ENCODE measurements at places on chromosomes 5 and 9.

DNA sequence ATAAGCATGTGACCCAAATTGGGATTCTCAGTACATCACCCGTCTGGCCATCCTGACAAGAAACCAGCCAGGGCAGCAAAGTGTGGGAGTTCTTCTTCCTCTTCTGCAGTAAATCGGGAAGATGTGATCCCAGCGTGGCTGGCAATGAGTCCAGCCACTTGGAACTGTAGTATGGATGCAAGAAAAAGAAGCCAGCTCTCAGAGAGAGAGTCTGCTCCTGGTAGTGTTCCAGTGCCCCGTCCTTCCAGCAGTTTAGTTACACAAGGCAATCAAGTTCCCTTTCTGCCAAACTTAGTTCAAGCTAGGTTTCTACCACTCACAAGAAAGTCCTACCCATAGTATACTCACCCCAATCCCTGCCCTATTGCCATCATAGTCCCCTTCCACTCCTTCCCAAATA lies 65.6 kb downstream of the CDK5RAP2 start:
- DNase-seq, result no peak

DNA sequence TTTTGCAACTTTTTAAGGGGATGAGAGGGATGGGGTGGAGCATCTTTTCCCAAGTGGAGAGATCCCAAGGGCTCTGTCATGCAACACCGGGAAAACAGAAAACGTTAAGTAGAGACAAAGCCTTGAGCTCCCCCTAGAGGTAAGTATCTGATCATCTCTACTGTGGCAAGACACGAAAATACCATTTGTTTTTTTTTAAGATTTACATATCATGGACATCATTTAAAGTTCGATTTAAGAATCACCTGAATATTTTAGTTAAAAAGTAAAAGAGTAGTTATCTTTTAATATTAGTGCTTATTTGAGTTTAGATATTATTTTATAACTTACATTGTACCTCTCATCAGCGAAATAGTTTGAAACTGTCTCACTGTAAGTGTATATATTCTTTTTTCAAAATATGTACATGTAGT lies 200.4 kb downstream of the LRRC70 start:
- no peak for DNase-seq

GRCh38 chr9:37512437-37512836 lies 26.7 kb downstream of the POLR1E start:
- no peak for DNase-seq

DNA sequence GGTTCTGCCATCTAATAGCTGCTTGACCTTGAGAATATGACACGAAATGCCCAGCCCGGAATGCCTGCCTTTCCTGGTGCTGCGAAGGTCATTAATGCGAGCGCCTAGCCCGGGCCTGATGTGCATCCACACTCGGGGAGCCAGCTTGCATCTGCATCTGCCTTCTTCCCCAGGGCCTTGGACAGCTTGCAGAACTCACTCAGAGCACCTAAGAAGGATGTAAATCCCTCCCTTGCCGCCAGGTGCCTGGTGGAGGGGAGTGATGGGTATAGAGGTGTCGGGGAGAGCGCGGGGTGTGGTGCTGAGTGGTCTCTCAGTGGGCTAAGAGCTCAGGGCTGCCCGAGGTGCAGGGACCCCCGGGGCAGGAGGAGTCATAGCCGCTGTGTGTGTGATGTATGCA lies 127.2 kb downstream of the MRPL36 start:
- DNase-seq, result no peak

DNA sequence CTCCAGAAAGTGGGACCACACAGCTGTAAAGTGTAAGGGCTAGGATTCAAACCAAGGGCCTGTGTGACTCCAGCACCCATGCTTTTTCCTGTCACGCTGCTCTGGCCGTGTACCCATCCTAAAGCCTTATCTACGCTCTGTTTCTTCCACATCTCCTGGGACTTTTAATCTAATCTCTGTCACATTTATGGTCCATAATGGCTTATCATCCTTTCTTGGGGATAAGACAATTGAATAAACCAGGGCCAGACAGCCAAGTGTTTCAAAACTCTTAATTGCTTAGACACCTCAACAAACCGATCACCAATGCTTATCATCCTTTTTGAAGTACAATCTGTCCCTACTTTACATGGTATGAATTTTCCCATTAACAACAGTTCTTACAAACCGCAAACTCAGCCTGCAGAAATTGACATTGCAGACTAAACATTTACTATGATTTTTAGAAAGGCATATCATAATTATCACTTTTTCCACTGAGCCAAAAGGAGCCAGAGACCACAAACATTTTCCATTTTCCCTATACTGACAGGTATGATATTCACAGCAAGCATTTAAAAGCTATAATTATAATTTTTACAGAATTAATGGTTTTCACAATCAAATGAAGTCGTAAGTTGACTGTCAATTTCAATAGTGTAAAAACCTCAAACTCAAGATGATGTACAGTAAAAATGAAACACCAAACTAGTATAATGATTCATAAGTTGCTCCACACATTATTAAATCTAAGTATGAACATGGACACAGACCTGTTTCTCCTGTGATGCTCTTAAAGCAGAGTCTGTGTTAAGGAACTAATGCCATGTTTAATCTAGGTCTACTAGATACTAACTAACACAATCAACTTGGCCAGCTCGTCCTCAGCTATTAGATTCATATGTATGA lies 99.5 kb downstream of the FBXW11 start:
- DNase-seq, result no peak

GRCh38 chr9:119802133-119802532 lies 432.9 kb upstream of the BRINP1 start:
- DNase-seq, result no peak

DNA sequence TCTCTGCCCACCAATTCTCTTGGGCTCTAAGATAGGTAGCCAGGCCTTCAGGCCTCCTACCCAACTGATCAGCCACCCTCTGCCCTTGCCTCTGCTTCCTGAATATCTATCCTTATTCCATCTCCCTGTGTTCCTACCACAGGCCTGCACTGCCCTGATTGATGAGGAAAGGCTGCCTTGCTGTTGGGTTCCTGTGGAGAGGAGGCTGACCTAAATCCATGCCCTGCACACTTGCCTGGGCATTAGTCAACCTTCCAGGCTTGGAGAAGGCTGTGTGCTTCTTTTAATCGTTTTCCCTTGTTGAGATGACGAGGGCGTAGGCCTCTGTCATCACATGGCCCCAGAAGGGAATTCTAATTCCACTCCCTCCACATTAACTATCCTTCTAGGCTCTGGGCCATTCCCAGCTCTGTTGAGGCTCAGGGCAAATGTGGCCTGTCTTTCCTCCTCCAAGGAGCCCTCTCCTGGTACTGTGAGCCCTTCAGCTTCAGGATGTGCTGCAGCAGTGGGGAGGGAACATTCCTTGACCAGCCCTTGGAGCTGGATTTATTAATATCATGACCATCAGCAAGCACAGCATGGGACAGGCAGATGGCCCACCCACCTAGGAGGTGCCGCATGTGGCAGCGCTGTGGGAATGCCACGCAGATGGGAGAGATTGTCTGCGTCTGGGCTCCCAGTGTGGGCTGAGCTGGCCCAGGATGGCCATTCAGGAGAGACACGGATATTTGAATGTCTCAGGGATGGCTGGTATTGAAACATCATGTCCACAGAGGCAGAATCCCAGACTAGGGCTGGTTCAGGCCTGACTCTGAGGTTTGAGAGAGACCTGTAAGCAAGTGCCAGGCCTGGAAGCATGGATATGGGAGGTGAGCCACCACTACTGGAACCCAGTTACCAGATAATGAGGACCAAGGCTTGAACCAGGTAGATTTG lies 40.9 kb downstream of the ANGPTL2 start:
- DNase-seq, result no peak

DNA sequence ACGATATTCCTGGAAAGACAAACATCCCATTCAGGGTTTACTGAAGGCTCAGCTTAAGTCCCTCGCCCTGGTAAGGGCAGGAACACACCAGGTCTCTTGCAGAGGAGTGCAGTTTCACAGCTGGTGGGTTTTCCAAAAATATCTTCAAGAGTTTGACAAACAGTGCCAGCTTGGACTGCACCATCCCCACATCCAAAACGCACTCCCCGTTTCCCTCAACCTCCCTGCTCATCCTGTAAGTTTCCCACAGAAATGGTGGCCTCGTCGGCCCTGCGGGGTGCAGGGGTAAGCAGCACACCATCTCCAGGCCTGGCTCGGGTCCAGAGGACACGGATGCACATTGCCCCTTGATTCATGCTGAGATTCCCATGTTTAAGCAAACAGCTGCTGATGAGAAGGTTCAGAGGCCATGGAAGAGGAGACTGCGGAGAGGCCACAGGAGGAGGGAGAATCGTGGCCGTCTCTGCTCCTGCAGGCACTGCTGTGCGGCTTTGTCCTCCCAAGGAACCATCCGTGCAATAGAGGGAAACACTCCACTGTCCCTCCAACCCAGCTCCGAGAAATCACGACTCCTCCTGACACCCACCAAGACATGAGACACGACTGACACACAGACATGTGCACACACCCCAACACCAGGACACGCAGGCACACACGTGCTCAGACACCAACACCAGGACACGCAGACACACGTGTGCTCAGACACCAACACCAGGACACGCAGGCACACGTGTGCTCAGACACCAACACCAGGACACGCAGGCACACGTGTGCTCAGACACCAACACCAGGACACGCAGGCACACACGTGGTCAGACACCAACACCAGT lies 24.0 kb upstream of the SLC12A7 start:
- DNase-seq, result no peak

DNA sequence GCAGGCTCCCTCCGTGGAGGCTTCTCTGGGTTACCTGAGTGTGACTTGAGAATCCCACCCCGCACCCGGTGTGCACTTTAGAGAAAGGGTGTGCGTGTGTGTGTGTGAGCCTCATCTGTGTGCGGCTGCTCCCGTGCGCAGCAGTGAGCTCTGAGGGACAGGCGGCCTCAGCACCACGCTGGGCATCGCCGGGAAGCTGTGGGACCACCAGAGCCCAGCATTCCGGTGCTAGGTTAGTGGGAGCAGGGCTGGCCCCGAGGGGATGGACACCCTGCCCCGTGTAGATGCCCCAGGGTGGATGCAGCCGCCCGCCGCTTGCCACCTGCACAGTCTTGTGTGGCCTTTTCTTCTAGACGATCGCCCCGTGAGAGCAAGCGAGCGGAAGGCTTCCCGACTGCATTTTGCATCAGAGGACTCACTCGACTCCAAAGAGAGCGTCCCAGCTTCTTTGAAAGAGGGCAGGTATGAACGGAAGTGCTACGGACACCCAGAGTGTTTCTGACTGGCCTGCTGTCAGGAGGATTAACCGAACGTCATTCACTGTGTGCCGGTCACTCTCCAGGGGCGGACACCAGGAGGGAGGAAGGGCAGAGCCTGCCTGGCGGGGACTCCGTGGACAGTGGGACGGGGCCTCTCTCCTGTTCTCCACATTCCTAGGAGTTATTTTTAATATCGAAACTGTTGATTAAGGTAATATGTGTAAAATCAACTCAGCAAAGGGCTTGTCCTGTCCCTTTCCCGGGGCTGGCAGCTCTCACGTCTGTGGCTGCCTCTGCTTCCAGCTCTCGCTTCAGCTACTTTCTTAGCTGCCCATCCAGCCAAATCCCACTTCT lies 12.2 kb downstream of the CEP72 start:
- no peak for DNase-seq

- DNase-seq, result no peak
These were observed 7.0 kb upstream of the SPOUT1 start for GRCh38 chr9:128836509-128837145.

GRCh38 chr9:128163027-128163515 lies 3.0 kb downstream of the BBLN start:
- DNase-seq, result no peak

DNA sequence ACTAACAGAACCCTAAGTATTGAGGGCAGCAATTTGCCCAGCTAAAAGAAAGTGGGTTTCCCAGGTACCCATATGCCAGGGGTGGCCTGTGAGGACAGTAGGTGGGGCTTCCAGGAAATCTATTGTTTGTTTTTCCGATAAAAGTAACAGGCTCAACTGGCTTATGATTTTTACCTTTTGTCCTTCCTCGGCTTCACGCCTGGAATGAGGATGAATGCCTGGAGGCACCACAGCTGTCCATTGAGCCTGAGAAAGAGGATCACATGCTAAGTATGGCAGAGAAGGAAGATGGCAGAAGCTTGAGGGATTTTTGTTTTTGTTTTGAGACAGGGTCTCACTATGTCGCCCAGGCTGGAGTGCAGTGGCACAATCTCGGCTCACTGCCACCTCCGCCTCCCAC lies 84.1 kb downstream of the KLF4 start:
- no peak for DNase-seq

DNA sequence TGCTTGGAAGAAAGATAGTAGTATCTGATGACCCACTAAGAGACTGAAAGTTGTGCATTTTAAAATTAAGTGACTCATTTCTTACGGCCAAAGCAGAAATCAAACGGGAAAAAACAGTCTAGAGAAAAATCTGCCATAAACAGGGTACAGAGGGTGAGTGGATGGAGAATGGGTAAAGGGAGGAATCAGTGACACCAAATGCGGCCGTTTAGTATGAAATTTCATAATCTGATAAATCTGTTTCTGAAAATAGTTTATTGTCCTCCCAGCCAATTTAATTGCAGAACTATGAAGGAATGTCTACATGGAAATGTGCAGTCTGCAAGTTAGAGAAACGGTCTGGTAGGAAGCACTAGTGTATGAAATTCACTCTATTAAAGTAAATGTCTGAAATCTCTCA lies 39.5 kb downstream of the ADAMTS12 start:
- no peak for DNase-seq

GRCh38 chr5:151660616-151661495 lies 25.9 kb downstream of the SPARC start:
- no peak for DNase-seq

DNA sequence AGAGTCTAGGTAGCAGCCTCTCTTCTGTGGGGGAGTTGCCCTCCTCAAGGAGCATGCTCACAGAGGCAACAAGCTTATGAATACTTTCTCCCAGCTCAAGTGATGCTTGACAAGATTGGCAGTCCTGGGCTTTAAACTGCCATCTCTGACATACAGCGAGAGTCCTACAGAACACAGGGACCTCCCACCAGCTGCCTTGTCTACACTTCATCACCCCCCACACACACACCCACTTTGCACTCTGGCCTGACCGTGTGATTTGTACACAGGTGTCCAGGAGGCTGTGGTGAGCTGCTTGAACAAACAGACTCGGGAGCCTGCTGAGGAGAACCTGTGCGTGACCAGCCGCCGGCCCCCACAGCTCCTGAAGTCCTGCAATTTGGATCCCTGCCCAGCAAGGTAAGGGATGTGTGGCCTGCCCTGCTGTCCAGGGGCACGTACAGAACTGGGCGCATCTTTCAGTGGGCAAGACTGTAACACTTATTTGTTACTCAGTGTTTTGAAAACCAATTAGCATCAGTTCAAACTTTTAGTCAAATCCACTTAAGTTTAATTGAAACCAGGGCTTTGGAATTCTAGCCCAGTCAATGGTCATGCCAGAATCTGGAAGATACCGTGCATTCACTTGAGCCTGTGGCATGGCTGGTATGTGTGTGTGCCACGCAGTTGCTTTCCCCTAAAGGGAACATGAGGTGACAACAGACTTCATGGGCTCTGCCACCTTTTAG lies 247.5 kb downstream of the ADAMTSL1 start:
- no peak for DNase-seq

- DNase-seq, result no peak
These were observed 75.3 kb downstream of the RGS3 start for GRCh38 chr9:113538701-113539430.

GRCh38 chr5:178141550-178141949 lies 10.7 kb downstream of the RMND5B start:
- no peak for DNase-seq
